ENCODE measurements at places on chromosomes 4 and X.

- no peak for DNase-seq
Measured at GRCh38 chr4:48620831-48621230, 130.8 kb downstream of the ZAR1 start.

DNA sequence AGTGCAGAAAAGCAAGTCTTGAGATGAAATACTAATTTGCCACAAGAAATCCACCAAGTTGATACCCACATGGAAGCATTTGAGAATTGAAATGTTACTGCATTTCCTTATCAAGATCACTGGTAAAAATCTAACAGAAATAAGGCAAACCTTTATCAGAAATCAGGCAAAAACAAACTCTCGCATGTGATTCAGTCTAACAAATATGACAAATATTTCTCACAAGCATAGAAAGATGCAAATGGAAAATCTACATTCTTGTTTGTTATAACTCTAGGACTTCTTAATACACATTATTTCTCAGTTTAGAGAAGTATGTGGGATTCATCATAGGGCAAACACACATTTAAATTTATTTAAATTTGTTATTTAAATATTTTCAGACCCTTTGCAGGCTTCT lies 52.9 kb downstream of the TXK start:
- DNase-seq: no peak

DNA sequence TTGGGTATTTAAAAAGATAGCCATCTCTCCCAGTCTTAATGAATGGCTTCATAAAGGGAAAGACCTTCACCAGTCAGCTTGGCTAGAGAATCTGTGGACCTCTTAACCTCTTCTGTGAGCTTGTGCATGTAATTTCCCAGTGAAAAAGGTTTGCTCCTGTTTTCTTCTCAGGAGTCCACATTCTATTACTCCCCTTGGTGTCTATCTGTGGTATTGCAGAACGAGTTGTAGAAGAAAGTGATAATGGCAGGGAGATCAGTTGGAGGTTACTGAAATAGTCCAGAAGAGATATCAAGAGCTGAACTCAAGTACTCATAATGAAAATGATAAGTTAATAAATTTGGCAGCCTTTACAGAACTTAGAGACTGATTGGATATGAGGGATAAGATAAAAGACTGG lies 16.5 kb upstream of the VAMP7 start:
- DNase-seq: peak; percentile 21

DNA sequence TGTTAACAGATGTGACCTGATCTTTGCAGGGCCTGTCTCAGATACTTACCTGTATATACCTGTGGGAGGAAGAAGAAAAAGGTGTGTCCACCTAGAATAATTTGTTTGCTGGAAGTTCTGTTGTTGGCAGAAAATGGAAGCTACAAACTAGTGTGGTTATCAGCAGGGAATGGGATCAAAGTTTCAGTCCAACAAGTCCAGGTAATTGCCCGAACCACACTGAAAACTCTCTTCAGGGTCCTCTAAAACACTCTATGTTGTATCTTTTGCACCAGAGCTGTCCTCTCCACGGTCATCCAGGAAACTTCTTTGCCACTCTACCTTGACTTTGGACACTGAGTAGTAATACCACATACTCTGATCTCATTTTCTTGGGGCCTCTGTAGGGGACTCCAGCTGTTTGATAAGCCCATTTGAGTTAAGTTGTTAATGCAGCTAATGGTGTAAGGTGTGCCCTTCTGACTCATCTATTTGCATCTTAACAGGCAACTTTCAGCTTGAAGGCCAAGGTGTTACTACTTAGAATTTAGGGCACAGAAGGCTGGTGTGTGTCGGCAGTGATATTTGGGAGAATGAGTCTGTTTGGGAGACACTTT lies 38.7 kb upstream of the GATB start:
- DNase-seq: no peak

DNA sequence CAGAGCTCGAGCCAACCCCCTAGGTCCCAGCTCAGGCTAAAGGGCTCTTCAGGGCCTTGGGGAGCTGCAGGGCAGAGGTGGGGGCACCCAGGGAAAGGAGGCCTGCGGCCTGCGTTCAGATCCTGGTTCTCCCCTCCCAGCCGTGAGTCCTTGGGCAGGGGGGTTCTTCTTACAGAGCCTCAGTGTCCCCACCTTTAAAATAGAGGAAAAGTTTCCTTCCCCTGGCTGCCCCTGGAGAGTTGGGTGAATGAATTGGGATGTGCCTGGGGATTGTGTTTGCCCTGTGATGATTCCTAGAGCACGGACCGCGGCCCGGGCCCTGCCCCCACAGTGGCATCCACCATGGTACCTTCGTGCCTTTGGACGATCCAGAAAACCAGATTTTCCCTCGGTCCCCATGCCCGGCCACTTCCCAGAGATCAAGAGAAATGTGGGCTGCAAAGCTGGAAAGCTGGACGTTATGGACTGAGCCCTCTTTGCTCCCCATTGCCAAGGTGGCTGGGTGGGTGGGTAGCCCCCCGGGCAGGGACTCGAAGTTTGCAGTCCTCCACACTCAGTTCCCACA lies 11.4 kb downstream of the HTRA3 start:
- no peak for DNase-seq
